ENCODE measurements at places on chromosomes 12 and 14.
A peak's percentile ranks its signal among the peaks of the same experiment; 100 is the strongest.

GRCh38 chr12:26648999-26649398 lies 184.0 kb downstream of the ITPR2 start:
- no peak for DNase-seq

DNA sequence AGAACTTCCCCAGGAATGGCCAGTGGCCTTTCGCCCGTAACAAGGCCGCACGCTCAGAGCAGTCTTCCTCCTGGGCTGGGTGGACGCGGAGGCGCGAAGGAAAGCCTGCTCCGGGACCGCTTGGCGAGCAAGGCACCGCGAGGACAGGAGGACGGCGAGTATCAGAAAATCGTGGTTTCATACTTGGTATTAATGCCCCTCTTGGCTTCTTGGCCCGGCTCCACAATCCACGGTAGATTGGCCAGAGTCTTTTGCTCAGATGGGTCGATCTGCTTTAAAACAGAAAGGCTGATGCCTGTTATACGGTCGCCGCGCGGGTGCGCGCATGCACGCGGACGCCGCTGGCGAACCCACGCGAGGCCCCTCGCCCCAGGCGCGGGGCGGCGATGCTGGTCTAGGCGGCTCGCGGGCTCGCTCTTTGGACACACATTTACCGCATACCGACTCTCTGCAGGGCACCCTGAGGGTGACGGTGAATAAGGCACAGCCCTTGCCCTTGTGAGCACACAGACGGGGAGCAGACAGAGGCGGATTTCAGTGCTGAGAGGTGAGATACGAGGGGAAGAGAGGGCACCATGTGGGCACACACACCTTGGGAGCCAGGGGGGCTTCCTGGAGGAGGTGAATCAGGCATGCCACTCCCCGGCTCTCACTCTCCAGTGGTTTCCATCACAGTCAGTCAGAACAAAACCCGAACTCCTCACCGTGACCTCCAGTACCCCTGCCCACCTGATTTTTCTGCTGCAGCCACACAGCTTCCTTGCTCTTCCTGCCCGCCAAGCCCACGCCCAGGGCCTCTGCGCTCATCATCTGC lies 100.7 kb downstream of the APAF1 start:
- peak; percentile 57 for DNase-seq

GRCh38 chr12:77916276-77916675 lies 85.6 kb downstream of the NAV3 start:
- DNase-seq, result no peak

- no peak for DNase-seq
Measured at GRCh38 chr14:63605041-63605532, 36.6 kb downstream of the WDR89 start.

GRCh38 chr14:78403278-78403815 lies 233.2 kb downstream of the NRXN3 start:
- no peak for DNase-seq

DNA sequence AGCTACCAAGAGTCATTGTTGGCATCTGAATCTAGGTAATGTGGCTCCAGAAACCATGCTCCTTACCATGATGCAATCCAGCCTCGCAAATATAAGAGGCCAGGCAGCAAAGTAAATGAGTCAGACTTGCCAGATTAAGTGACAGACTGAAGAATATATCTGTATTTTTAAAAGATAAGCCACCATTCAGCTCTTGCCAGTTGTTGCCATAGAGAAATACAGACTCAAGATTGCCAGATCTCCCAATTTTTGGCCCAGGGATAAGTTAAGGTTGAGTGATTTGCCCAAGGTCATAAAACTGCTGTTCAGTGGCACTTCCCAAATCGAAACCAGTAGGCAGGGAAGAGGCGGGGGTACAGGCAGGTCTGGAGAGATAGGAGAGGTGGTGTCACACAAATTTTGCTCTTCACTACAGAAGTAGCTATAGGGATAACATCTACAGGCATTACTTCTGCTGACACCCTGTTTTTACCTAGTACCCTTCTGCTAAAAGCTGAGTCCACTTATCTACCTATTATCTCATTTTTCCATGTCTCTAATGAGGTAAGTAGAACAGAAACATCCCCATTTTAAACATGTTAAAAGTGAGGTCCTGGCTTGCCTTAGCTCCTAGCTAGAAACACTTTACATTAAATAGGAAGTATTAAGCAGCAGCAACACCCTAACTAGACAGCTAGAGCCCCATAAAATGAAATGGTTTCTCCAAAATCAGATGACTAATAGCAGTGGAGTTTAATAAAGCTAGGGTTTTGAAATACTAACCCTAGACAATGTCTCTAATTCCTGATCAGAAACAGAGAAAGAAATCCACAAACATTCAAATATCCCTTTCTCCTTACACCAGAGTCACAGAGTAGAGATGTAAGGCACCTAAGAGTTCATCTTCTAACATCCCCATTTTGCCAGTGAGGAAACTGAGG lies 19.5 kb downstream of the DCAF5 start:
- peak; percentile 26 for DNase-seq

DNA sequence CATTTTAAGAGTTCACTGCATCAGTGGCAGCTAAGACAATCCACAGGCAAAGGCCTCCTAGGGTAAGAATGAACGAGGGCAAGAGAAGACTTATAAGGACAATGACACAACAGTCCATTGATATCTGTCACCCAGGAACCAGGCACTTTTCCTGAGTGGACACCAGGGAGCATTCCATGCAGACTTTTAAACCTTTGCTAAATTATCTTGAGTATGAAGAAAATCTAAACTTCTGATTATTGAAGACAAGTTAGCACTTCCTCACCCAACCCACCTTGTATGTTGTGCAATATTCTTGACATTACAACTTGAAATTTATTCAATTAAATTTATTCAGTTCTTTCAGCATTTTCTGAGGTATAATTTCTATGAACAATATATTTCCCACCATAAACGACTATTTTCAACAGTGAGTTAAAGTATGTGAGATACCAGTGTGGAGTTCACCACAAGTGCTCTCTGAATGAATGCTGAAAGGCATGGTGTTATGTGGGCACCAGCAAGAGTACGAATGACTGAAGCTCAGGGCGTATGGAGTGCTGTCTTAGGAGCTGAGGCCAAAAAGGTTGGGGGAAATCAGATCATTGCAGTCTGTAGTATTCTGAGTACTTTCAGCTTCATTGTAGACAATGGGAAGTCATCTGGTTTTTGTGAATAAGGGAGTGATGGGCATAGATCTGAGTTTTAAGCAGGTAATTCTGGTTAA lies 124.3 kb upstream of the LMNTD1 start:
- no peak for DNase-seq

DNA sequence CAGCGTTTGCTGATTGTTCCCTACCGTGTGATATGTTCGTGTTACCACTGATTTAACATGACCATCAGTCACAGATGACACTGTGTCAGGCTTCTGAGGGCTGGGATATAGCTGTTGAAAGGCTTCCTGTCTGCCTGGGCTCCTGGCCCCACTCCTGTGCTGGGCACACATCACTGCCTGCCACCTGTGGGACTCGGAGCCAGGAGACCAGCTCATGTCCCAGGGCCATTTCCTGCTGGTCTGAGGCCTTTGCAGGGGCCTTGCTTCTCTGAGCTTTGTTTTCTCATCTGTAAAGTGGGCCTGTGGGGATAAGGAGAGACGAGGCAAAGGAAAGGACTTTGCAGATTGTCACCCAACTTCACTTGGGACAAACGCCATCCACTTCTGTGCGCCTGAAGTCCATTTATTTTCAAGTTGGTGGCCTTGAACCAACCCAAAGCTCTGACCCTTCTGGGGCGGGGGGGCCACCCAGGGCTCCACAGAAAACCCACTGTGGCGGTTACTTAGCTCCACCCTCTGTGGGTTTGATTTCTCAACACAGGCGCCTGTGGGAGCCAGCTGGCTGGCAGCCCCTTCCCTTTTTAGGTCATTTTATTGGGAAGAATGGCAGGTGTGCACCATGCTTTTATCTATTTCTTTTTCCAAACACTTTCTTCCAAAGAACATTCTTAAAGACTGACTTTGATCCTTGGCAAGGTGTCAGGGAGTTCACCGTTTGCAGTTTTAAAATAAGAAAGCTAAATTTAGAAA lies 54.1 kb downstream of the BEGAIN start:
- peak; percentile 12 for DNase-seq

- DNase-seq, result no peak
Measured at GRCh38 chr12:51465491-51465890, 40.9 kb downstream of the SLC4A8 start.

DNA sequence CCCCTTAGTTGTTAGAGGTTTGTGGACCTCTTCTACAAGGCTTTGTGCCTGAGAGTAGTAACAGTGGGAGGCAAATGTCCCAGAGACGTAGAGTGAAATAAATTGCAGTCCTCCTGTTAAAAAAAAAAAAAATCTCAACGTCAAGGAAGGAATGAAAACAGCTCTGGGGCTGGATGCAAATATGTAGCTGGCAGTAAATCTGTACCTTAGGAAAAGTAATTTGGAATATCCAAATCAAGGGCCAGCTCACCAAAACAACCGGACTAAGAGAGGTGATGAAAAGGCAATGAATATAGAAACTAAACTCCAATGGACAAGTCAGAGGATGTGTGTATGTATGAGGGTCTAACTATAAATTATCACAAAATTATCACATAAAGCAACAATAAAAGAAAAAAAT lies 27.0 kb downstream of the SINHCAF start:
- DNase-seq, result no peak

DNA sequence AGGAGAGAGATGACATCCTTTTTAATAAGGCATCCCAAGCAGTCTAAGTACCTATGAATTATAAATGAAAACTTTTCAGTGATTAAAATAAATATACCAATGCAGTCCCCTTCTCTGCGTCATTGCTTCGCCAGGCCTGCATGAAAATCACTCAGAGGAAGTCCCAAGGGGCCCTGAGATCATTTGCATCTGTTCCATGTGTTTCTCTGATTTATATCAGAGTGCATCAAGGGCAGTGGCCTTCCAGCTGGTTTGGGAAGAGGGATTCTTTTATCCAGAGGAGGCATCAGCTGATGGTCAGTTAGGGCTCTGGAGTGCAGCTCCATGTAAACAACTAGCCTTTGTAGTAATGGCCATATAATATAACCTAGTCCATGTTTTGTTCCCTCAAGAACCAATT lies 210.1 kb downstream of the RGS6 start:
- DNase-seq, result no peak

- no peak for DNase-seq
Measured at GRCh38 chr12:20350495-20350894, 17.8 kb upstream of the PDE3A start.

- no peak for DNase-seq
Measured at GRCh38 chr12:77045183-77045582, 20.2 kb downstream of the E2F7 start.

- DNase-seq, result no peak
Measured at GRCh38 chr14:23829736-23830471, 123.7 kb upstream of the DHRS4 start.

- DNase-seq, result no peak
Measured at GRCh38 chr14:65958664-65959562, 527.3 kb upstream of the CCDC196 start.

GRCh38 chr14:46404865-46405811 lies 246.4 kb downstream of the RPL10L start:
- no peak for DNase-seq

GRCh38 chr12:114799574-114800487 lies 115.9 kb upstream of the TBX3 start:
- no peak for DNase-seq

DNA sequence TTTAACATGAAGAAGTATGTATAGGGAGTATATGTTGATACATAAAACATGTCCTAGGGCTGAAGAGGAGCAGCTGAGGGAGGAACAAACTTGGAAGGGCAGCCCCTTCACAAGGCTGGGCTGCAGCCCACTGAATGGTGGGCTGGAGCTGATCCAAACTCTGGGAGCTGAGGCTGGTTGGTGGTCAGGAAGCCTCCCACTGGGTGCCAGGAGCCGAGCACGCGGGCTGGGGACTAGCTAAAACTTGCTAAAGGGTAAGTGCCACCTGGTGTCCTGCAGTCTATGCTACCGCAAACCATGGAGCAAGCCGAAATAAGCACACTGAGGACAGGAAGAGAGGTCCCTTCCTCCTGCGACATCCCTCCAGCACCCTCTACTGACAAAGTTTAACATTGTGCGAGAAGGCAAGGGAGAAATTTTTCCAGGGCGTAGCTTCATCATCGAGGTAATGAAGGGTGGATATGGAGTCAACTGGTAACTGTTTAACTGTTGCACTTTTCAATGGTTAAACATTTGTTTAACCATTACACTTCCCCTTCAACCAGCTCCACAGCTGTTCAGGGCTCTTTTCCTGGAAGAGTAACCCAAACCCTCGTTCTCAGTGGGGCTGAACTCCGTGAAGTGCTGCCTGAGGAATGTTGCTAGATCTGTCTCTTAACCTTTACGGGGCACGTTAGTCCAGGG lies 42.2 kb downstream of the EGLN3 start:
- DNase-seq, result no peak

DNA sequence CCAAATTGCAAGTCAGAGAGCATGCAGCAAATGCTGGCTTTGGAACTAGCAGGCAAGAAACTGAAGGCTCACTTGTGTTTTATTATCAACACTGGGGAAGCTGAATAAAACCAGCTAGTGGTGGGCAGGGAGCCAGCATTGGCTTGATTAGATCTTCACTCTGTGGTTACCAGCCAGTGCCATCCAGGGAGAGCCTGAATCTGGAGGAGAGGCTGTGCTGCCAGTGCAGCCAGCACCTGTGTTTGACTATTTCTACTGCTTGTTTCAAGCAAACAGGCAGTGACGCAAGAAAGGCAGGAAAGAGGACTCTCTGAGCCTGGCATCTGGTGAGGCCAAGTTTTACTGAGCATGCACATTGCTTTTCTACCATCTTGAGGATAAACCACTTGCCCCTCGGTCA lies 247.0 kb downstream of the PHLDA1 start:
- DNase-seq, result no peak

DNA sequence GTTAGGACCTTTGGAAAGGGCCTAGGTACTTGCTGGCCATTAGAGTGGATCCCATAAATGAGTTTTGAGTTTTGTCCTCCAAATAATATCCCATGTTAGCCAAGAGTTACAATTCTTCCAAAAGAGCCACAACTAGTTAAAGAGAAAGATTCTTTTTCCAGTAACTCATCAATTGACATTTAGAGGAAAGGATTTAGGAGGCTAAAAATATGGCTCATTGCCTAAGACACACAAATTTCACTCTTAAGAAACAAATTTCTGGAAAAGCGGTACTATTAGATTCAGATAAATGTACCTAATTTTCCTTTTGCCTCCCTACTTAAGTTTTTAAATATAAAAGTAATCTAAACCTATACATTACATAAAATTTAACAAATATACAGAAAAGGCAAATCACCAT lies 21.3 kb downstream of the DACT1 start:
- no peak for DNase-seq

Measured in activated T-cell treated with anti-CD3 and anti-CD28 coated beads, Interleukin-2, amount 50 U/mL, for 48 hours (primary cell).